ENCODE measurements at places on chromosomes 6 and 20.

GRCh38 chr6:85078058-85078457 is 313.7 kb upstream of the TBX18 start:
- DNase-seq = peak; percentile 86

DNA sequence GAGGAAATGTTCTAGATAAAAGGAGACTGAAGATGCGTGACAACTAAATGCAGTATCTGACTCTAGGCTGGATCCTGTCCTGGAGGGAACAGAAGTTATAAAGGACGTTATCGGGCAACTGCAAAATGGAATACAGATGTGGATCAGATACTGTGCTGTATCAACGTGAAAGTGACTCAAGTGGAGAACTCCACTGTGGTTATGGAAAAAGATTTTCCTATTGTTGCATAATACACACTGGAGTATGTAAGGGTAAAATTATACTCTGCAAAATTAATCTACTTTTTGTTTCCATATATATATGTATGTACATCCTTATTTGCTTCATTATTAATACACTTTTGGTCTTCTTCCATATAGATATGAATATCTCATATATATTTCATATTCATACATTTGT is 654.0 kb downstream of the QKI start:
- DNase-seq = peak; percentile 34

DNA sequence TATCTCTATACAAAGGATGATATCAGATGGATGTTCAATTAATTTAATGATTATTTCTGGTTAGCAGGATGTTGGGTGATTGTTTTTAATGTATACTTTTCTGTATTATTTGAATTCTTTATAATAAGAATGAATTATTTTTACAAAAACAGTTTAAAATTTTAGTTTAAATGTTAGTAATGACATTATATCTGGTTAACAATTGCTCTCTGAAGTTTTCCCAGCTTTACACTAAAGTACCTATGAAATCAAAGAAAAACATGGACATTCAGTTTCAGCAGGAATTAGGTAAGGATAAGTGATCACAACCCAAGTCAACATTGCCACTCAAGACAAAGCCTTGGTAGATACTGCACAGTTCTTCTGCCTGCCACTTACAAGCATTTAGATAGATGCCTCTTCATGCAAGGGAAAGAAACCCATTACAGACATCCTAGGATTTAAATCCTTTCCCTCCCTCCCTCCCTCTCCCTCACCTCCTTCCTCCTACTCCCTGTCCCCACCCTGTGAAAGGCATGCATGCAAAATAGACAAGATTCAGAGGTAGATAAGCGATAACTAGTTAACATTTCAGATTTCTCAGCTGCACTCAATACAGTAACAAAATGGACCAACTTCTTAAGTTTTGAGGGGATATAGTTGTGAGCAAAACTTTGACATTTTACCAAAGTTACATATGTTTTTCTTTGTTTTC is 143.8 kb downstream of the STXBP5 start:
- DNase-seq = no peak

DNA sequence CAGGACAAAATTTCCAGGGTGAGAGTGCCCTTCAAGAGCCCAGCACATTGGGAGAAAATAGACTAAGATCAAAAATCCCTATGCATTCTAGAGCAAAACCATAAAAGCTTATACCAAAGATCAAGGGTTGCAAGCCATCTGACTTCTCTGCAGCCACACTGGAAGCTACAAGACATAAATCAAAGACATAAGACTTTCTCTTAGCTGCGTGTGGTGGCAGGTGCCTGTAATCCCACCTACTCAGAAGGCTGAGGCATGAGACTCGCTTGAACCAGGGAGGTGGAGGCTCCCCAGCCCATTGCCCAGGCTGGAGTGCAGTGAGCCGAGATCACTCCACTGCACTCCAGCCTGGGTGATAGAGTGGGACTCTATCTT is 91.9 kb upstream of the NXT1 start:
- DNase-seq = no peak

DNA sequence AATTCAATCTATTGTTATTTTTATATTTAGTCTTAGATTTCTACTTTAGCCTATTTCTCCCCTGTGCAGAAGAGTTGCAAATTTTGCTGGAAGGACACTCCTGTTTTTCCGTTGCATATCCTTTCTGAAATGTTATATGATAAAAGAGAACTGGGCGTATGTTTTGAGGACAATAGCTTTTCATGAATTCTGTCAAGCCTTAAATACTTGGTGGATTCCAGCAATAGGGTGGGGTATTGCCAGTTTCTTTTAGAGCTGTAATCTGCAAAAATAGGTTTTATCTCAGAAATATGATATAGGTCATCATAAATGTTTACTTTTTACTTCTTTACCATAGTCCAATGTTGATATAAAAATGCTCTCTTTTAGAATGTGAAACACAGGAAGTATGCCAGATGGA is 42.0 kb downstream of the VTA1 start:
- DNase-seq = no peak
